ENCODE measurements at places on chromosomes 5 and 9.

DNA sequence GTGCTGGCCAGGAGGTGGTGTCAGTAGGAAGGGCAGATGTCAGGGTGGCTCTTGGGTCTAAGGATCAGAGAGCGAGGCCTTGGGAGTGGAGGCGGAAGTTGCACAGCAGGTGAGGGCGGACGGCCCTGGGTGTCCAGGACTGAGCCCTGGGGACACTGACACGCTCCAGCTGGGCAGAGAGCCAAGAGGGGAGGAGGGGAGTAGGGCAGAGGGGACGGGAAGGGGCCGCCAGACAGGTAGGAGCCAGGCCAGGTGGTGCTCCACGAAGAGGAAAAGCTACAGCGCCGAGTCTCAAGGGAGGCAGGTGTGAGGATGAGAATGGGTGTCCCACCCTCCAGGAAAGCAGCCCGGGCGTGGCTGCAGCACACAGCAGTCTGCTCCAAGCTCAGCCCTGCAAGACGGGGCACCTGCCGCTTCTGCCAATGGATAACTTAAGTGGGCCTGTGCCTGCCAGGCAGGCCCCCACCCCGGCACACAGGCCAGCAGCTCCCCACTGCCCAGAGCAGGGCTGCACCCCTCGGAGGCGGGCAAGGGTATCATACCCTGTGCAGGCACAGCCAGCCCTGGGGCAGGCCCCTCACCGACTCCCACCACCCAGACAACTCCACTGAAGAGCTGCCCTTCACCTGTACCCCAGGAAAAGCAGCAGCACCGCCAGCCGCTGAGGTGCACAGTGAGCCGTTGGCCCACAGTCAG is 4.9 kb downstream of the TPRN start:
- no peak for DNase-seq

GRCh38 chr5:53425687-53426511 is 54.5 kb upstream of the FST start:
- no peak for DNase-seq

- no peak for DNase-seq
Measured at GRCh38 chr5:109574985-109575384, 114.7 kb upstream of the MAN2A1 start.

- DNase-seq: no peak
Measured at GRCh38 chr5:134878403-134878802, 4.2 kb downstream of the TXNDC15 start.

- DNase-seq: no peak
Measured at GRCh38 chr5:141042555-141042954, 8.6 kb upstream of the PCDHB1 start.

DNA sequence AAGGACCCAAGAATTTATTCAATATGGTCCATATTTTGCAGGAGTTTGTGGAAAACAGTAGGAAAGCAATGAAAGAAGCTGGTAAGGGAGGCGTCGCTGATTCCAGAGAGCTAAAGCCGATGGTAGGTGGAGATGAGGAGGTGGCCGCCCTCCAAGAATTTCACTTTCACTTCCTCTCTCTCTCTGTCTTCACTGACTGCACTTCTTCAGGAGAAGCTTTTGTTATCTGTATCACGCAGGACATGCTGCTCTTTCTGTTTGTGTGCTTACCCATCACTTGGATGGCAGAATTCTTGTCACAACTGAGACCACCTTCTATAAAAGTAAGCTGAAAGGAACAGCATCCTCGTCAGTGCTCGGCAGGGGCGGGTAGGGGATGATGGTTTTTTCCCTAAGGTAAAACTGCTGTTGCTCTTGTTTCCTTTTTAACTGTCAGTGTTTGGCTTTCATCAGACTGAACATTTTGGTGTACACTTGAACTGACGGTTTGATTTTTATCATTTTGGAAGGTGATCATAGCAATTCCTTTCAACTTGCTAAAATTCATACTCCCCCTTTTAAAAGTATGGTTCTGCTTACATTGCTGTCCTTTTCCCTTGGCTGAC is 62.4 kb upstream of the FSD1L start:
- no peak for DNase-seq

DNA sequence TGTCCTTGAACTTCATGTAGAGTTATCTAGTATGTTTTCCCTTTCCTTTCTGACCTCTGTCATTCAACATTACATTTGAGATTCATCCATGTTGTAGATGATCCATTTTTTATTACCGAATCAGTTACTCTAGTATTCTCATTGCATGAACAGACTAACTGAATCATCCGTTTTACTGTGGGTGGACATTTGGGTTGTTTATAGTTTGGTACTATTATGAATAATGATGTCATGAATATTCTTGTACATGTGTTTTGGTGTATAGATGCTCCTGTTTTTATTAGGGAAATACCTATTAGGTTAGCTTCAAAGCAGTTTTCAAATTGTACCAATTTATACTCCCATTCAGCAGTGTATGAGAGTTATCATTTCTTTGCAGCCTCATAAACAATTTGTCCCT is 94.3 kb upstream of the NIPAL4 start:
- no peak for DNase-seq

- no peak for DNase-seq
Measured at GRCh38 chr5:123044926-123045617, 8.5 kb upstream of the PPIC start.

GRCh38 chr9:132905726-132906125 is 27.0 kb downstream of the SPACA9 start:
- no peak for DNase-seq

DNA sequence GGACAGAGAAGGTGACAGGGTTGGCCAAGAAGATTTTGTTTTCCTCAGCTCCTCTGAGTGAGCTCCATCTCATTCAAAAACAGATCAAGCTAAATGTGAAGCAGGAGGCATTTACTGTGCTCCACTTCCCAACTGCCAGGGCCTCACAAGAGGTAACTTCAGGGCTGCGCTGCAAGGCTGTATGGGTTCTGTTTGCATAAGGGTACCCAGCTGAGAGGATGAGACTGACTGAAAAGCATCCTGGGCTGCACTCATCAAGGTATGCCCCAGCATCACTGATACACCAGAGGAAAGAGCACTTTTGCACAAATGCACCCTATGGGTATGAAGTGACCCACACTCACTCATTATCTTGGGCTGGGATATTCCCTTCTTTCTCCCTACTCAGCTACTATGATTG is 316.2 kb upstream of the HAPLN1 start:
- no peak for DNase-seq

DNA sequence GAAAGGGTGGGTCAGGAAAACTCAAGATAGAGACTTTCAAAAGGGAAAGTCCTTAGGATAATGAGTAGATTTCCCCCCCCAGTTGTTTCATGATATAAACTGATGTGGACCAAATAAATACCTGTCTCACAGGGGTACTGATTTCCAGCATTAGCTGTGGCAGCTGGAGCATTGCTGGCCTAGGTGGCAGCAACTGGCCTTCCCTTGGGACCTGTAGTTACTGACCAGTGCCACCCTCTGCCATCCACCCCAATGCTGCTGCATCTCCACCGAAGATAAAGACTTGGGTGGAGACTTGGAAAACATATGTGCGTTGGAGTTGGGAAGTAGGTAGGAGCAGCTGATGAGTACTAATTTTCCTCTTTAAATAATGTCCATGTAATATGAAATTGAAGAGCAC is 71.8 kb downstream of the SYK start:
- no peak for DNase-seq

DNA sequence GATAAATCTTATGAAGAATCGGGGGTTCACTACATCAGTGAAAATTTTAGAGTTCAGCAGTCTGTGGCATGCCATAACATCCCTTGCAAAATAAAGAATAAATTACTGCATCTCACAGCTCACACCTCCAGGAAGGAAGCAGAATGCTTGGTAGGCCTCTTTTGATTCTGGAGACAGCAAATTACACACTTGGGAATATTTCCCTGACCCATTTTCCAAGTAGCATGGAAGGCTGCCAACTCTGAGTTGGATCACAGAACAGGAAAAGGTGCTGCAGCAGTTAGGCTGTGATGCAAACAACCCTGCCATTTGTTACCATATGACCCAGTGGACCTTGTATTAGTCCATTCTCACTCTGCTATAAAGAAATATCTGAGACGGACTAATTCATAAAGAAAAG is 293.5 kb downstream of the ASTN2 start:
- DNase-seq: no peak

DNA sequence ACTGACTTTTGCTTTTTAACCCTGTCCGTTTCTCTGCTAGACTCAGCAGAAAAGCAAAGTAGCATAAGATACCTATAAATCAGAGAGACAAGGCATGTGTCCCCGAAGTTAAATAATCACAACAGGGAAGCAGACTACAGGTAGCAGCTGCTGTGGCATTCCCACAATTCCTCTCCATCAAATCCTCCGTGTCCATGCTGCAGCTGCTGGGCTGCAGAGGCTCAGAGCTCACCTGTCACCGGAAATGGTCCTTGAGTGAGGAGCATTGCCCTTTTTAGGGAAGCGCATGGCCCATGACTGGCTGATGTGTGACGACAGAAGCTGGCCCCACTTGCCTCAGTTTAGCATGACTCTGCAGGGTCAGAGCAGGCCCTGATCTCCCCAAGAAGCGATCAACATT is 125.0 kb downstream of the MSX2 start:
- no peak for DNase-seq

DNA sequence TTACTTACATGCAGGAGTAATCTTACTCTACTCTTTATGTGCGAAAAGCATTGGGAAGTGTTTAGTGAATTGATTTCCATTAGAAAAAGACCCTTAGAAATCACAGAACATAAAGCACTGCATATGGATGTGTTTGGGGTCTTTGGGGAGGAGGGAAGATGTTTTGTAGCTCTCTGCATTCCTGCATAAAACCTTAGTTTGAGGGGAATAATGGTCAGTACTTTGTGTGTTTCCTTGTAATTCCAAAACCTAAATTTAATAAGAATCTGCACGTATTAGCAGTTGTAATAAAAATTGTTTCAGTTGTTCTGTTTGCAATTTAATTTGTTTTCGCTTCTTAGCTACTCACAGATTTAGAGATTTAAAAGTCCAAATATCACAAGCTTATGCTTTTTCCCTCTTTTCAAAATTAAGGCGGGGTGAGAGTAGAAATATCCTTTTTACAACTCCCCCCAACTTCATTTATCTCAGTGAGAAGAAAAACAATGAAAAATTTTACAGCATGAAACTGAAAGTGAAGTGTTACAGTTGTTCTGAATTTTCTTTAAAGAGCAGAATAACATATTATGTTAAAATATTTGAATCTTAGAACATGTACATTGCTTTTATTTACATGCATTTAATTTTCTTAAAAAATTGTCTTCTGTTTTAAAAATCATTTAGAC is 143.8 kb downstream of the SMARCA2 start:
- DNase-seq: no peak

- DNase-seq: peak; percentile 20
Measured at GRCh38 chr5:36150676-36151433, 832 bp downstream of the LMBRD2 start.

DNA sequence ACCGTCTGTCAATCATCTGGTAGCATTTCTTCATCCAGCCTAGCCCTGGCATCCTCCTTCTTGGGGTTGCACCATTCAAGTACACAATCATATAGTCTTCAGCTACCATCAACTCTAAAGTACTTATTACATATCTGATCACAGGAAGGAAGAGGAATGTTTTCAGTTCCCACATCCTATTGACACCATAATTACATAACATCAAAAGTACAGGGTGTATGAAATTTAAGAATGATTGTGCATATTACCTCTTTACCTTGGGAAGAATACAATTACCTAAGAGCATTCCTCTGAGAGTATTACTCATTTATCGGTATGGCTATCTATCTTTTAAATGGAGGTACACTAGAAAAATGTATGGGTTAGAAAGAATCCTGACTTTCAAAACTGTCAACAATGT is 126.8 kb upstream of the PCA3 start:
- no peak for DNase-seq

DNA sequence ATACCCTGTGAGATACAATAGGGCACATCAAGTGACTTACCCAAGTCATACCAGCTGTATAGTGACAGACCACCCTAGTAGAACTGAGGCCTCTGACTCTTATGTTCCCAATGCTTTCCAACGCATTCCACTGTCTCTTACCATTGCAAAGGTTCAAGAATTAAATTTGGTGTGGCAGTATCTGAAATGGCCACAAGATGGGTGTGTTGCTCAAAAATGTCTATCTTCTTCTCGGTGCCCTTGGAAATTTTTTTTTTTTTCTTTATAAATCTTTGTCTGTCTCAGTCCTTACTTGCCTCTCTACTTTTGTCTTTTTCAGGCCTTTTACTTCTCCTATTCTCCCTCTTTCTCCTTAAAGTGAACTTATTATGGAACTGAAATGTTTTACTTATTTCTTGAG is 48.4 kb downstream of the GPR21 start:
- no peak for DNase-seq

- no peak for DNase-seq
Measured at GRCh38 chr9:13064676-13065075, 214.8 kb downstream of the MPDZ start.

- DNase-seq: no peak
Measured at GRCh38 chr9:90629991-90630390, 12.6 kb downstream of the DIRAS2 start.

- no peak for DNase-seq
Measured at GRCh38 chr9:109317979-109318741, 2.7 kb downstream of the EPB41L4B start.

DNA sequence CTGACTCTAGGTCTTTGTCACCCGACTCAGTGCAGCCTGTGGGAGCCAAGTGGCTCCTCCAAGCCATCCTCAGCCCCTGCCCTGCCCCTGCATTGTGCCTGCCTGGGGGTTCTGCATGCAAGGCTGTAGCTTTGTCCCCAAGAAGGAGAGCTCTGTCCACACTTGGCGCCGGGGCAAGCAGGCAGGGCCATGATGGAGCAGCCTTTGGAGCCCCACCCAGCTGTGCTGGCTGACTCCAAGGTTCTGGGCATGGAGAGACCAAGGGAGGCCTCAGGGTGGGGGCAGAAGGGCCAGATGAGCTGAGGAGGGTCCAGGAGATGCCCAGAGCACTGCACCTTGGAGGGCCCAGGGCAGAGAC is 226.2 kb downstream of the CACNA1B start:
- DNase-seq: no peak

DNA sequence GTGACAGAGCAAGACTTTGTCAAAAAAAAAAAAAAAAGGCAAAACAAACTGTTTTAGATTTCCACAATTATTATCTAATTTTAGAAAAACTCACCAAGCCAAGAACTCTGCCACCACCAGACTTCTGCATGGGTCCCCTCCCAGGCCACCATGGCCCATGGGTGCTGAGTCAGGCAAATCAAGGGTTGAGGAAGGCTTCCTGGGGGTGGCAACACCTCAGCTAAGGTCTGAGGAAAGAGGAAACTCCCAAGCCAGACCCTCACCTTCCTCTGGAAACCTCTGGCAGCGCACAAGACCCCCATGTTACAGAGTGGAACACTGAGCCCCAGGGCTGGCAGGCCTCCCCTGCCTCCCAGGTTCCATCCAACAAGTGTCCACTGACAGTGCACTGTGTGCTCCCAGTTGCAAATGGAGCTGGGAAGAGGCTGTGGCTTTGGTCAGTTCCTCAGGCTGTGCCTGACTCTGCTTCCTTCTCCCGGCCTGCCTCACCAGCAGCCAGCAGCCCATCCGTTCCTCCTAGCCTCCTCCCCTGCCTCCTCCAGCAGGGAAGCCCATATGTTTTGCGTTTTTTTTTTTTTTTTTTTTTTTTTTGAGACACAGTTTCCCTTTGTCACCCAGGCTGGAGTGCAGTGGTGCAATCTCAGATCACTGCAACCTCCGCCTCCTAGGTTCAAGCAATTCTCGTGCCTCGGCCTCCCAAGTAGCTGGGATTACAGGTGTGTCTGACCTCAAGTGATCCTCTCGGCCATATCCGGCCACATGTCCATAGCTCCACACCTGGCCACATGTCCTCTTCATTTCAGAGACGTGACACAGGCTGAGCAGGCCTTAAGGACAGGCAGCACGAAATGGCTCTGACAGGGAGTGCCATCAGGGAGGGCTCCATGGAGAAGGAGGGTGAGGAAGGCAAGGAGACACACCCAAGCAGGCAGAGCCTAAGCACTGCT is 3.5 kb upstream of the SUSD3 start:
- DNase-seq: no peak

GRCh38 chr5:1418238-1418920 is 26.9 kb downstream of the SLC6A3 start:
- no peak for DNase-seq

Measured in activated CD8-positive, alpha-beta memory T cell treated with anti-CD3 and anti-CD28 coated beads for 1 hour (primary cell).